ENCODE measurements at places on chromosomes 6 and 20.
A peak's percentile ranks its signal among the peaks of the same experiment; 100 is the strongest.

GRCh38 chr6:82909551-82909950, 156.1 kb downstream of the UBE3D start:
- DNase-seq, result no peak

- no peak for DNase-seq
These were observed 20.9 kb downstream of the DLL1 start for GRCh38 chr6:170269846-170270541.

GRCh38 chr20:39117491-39117890, 155.3 kb downstream of the DHX35 start:
- DNase-seq, result no peak

DNA sequence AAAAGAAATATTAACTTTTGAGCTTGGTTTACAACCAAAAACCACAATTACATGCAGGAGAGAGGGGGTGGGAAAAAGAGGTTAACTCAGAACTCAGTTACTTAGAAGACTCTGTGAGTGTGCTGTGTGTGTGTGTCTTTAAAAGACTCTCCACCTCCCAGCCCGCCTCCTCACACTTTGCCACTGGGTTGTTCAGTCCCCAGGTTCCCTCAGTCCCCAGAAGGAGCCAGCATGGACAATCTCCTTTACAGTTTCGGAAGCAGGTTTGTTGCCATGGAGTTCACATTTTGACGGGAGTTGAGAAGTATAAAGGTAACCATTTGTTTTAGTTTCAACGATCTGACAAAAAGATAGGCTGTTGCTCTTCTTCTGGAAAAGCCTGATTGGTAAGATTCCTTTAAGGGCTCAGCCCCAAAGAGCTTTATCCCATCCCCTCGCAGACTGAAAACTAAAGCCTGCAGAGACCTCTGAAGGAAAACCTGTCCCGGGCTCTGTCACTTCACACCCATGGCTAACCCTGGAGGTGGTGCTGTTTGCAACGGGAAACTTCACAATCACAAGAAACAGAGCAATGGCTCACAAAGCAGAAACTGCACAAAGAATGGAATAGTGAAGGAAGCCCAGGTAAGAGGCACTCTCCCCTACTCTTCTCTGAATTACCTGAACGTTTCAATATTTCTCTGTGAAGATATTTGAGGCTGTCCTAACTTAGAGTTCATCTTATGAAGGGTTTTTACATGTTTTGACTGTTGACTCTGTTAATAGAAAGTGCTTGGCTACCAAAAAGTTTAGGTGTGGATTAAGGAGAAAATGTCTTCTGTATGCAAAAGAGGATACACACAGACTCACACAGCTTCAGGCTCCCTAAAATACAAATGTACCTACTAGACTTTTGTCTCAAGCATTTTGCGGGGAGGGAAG, at the start of gene SPTLC3:
TSS of gene SPTLC3 (plus strand) at position 212 of the 921 bp plus-strand sequence. CDS start at position 508, 296 bp downstream.
- DNase-seq, result no peak

GRCh38 chr6:13471184-13471583, 16.2 kb downstream of the GFOD1 start:
- no peak for DNase-seq

DNA sequence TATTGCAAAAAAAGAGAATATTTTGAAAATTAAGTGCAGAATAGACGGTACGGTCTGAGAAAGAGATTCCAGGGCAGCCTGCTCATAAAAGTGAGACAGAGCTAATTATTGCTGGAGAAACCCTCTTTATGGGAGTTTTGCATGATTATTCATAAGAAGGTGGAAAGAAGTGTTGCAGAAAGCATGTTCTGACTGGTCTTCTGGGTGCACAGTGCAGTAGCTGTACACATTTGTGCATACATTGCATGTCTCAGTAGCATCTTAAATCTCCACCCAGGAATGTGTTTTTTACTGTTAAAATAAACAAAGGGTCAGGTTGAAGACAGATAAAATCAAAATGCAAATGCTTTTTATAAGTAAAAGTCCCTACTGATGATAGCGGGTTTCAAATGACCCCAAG, 1813.6 kb upstream of the DEFB115 start:
- no peak for DNase-seq

GRCh38 chr20:60513141-60513540, 554.9 kb downstream of the CDH26 start:
- DNase-seq, result no peak

DNA sequence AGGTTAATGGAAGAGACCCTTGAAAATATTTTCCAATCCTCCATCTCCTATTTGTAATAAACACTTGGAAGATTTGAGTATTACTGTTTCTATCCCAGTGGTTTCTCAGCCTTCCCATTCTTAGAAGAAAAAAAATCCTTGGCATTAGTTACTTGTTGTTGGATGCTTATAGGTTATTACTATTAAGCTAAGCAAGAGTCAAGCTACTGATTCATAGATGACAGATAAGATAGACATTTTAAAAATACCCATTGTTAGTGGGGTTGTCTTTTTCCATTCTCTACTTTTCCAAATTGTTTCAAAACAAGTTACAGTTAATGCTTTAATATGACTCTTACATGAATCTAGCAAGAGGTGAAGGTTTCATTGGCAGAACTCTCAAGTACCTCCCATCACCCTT, 158.5 kb downstream of the HIVEP2 start:
- no peak for DNase-seq

- DNase-seq, result no peak
These were observed 7.5 kb downstream of the BCAS1 start for GRCh38 chr20:54062812-54063280.

DNA sequence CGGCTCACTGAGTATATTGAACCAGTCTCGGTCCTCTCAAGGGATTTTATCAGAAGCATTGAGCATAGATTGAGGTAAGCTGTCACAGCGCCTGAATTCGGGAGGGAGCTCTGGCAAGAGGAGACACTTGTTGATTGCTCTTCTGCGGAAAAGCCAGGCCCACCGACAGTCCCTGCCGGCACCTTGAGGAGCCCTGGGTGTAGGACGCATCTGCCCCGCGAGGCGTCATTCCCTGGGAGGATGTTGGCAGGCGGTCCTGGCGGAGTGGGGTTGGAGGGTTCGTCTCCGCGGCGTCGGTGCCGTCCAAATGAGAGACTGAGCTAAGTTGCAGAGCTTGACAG, 843 bp downstream of the FBXO9 start:
- peak; percentile 21 for DNase-seq

DNA sequence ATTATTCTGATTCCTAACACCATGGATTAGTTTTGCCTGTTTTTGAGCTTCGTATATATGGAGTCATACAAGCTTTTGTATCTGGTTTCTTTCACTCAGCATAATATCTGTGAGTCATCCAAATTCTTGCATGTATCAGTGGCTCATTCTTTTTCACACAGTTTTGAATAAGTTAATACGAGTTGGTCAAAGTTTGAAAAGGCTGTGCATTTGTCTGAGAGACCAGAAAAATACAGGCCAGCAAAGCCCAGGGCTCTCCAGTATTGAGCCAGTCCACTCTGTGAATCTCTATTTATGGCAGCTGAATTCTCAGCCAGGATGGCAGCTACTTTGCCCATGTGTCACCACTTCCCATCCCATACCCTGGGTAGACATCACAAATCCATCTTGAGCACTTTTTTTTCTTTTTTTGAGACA, 7.2 kb upstream of the CHMP4B start:
- DNase-seq, result no peak

DNA sequence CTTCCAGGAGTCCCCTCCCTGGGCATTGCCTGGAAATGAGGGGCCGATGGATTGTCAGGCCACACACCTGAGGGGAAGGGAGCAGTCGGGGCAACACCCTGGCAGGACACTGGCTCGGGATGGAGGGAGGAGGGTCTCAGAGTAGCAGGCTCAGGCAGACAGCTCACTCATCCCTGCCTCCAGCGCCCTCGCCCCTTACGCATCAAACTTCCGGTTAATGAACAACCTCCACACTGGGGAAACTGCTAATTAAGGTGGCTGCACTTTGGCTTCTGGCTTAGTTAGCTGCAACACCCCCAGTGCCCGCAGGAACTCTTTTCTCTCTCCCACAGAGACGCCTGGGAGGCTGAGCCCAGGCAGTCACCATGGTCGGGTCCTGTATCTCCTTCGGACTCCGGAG, 13.4 kb upstream of the CHRNA4 start:
- DNase-seq, result no peak

DNA sequence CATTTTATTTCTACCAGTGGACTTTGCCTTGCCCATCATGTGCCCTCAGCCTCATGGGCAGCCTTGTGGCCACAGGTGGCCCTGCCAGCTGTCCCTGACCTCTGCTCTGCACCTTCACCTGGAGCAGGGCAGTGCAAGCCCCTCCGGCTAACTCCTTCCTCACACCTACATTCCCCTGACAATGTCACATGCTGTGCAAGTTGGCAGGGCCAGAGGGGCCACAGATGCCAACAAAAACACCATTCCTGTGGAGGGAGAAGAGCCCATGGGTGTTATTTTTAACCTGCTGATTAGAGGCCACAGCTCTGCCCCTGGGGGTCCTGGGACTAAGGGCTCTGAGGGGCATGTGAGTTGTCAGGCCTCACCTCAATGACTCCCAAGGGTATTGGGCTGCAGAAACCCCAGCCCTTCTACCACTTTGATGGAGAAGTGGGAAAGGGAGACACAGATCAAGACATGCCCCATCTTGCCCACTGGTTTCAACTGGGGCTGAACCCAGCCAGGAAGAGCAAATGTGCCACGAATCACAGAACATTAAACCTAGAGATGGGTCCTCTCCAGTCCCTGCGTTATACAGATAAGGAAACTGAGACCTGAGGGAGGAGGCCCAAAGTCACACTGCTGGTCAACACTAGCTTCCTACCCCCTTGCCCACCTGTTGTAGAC, 65.0 kb downstream of the MRPL14 start:
- DNase-seq, result no peak

DNA sequence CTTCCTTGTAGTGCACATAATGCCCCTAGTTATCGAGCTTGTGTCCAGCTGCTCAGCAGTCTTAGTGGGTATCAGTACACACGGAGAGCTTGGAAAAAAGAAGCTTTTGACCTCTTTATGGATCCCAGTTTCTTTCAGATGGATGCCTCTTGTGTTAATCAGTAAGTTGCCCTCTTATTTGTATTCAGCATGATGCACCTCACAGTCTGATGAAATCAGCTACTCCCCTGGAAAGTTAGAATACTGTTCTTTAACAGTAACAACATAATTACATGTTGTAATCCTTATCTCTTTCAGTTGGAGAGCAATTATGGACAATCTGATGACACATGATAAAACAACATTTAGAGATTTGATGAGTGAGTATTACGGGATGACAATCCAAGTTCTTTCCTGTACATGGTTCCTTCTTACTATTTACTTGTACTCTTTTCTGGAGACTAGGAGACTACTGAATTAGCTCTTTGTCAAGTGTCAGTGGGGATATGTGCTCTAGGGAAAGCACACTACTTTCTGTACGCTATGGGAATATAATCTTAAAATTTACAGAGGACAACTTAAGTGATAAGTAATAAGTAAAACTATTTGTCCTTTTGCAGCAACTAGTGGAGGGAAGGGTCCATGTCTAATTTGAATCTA, 39.1 kb downstream of the PGM3 start:
- no peak for DNase-seq

GRCh38 chr6:124200661-124201060, 397.0 kb downstream of the NKAIN2 start:
- DNase-seq, result no peak

DNA sequence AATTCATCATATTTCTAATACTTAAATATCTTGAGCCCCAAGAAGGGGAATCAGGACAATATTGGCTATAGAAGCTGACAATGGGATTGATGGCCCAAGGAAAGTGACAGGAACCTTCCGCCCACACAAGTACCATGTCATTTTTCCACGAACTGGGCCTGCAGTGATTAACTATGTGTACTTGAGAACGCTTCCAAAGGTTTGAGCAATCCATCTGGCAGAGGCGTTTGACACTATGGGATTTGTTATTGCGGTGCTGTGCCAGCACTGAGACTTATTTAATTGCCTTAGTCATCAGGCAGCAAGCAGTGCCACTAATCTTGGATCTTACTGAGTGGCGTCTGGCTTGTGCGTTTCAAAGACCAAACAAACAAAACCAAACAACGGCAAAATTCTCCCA, 135.6 kb upstream of the UST start:
- no peak for DNase-seq

DNA sequence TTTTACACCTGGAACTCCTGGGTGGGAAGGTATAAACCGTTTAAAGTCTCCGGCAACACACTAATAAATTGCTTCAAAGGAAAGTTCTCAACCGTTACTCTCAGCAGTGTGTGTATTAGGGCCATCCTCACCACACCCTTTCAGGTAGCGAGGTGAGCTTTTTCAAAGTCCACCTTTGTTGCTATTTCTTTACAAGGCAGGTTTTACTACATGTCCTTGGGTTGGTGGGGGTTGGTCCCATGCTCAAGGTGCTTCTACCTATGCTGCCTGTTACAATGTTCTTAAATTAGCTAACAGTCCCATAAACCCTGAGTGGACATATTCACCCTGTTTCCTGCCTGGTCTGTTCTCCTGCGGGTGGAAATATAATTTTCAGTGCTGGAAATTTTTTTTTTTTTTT, 13.2 kb upstream of the OSER1 start:
- DNase-seq, result no peak

- DNase-seq, result no peak
These were observed 9.9 kb upstream of the ULBP3 start for GRCh38 chr6:150078788-150079187.

DNA sequence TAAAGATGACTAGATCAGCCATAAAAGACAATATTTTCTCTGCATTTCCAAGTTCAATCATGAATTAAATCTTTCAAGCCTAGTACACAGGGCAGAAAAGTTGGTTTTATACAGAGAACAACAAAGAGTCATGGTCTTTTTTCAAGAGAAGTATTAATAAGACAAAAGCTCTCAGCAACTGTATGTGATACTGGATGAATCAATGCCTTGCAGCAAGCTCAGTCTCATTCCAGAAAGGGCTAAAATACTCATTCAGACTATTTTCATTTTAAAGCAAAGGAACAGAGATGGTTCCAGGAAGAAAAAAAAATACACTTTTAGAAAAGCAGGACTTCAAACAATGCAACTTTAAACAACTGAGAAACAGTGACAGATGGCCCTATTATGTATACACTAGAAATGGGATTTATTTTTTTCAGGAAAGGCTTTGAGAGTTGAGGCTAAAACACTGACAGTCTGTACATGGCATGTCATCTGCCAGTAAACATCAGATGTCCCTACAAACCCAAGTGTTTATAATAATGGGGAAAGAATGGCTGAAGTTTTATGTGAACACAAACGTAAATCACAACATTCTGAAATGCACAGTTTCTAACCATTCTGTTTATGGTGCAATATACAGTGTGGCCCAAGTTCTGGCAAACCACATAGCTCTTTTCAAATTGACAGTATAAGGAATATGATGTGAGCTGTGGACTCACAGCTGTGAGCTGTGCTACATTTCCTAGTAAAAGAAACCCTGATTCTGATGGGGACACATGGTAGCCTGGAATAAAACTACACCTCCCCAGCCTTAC, 114.3 kb upstream of the DST start:
- DNase-seq, result no peak

DNA sequence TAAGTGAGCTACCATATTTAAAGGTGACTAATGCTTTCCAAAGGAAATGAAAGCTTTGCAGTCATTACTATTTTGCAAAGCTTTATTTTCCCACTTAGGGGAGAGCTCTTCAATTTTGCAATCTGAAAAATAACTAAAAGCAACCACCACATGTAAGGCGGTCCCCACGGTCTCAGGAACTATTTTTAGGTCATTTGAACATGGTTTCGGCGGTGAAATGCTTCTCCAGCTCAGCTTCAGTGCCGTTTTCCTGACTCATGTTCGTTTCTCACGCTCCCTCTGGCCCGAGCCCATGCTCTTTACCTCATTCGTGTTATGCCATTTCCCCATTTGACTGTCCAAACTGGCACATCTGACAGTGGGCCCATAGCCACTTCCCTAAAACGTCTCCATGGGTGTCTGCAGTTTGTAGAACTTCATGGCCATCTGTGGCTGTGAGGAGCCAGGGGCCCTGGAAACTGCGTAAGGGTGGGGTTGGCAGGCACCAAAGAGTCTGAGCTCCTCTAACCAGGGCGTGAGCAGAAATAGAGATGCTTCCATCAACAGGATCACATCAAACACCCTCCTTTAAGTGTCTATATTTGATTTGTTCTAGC, 46.5 kb downstream of the ADTRP start:
- no peak for DNase-seq
